Activated gamma-delta T cell (primary cell): ENCODE measurements at places on chromosomes 6 and 20.
A peak's percentile ranks its signal among the peaks of the same experiment; 100 is the strongest.

- DNase-seq, result no peak
These were observed 229.3 kb downstream of the CLIC5 start for GRCh38 chr6:45786355-45786781.

DNA sequence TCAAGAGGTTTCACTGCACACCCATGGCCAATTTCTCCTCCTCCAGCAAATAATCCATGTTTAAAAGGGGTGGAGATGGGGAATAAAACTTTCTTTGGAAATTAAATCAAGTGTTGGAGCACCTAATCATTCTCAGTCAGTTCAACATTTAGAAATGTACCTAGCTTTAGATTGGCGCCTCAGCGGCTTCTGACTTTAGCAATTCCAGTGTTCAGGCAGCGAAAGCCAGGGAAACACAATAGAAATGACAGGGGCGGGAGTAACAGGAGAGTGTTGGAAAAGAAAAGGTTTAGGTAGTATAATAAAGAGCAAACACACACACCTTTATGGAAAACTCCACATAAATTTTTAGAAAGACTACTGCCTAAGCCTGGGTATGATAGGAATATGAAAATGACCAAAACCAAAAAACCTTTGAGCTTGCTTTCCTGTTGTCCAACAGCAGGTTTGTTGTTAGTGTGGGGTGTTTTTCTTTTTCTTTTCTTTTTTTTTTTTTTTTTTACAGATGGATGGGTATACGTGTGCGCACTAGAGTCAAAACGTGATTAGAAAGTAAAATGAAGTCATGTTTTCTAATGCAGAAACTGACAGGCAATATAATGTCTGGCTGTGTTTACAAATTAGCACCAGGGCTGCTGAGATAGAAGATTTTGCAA lies 7.7 kb downstream of the TFAP2A start:
- DNase-seq, result no peak

DNA sequence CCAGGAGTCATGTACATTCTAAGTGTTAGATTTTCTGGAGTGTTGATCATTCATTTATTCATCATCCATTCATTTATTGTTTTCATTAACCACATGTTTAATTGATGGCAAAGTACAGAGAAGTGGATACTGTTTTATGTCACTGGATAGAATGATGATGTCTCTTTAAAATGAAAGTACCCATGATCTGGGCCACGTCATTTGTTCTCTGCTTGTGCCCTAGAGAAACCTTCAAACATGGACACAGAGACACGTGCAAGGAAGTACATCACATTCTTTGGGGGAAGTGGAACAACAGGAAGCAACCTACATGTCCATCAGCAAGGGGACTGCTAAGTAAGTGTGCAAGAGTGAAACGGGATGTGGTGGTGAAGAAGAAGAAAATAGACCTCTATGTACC lies 75.8 kb upstream of the TSHZ2 start:
- DNase-seq, result no peak

- no peak for DNase-seq
These were observed 699.7 kb downstream of the DOK5 start for GRCh38 chr20:55175081-55175480.

GRCh38 chr6:125182237-125183008 lies 28.9 kb downstream of the TPD52L1 start:
- DNase-seq, result no peak

- no peak for DNase-seq
These were observed 329.3 kb upstream of the RNF24 start for GRCh38 chr20:4344670-4345069.

- no peak for DNase-seq
These were observed 349.9 kb downstream of the ZFAND3 start for GRCh38 chr6:38169221-38169976.

GRCh38 chr6:36353411-36353915 lies 16.8 kb upstream of the BNIP5 start:
- no peak for DNase-seq

- no peak for DNase-seq
These were observed 408.5 kb upstream of the SULF2 start for GRCh38 chr20:48193627-48194425.

- no peak for DNase-seq
These were observed 421.8 kb upstream of the JARID2 start for GRCh38 chr6:14824060-14824459.

DNA sequence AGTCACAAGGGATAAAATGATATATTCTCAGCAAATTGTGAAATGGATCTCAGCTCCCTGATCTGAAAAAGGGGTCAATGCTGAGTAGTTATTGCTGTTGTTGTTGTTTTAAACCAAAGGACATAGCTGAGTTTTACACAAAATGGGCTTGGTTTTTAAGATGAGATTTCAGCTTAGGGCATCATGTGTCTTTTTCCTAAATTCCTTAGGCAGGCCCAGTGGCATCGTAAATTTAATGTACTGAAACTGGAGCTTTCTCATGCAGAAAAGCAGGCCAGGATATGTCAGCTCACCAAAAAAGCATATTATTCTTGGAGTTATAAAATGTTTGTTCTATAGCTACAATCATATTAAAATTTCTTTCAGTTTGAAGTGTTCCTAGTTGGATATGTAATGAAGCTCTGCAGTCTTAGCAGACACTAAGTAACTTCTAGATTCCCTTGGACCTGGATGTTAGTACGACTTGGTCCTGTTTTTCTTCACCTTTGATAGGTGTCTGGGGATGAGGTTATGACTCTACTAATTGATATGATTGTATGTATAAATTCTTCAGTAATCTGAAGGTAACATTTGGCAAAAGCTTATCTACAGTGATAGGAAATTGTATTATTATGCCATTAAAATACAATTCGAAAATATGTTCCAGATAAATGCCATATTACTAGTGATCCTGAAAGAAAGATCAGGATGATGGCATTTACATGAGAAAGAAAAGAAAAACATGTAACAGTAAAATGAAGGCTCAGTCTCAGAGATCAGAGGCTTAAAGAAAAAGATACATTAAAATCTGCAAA lies 663.3 kb downstream of the RFPL4B start:
- no peak for DNase-seq

DNA sequence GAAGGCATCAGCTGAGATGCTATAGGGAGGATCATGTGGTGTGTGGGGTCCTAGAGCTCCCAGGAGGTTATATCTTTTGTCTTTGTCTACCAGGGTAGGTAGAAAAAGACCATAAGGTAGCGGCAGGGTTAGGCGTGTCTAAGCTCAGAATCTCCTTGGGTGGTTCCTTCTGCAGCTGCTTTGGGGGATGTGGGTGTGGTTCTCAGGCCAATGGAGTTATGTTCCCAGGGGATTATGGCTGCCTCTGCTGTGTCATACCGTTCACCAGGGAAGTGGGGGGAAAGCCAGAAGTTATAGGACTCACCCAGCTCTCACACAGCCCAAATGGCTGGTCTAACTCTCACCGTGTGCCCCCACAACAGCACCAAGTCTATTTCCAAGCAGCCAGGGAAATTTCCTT lies 107.4 kb upstream of the ADGRB3 start:
- DNase-seq, result no peak

- no peak for DNase-seq
These were observed 589.3 kb downstream of the TFAP2A start for GRCh38 chr6:9825526-9825925.

- DNase-seq, result no peak
These were observed 1.1 kb upstream of the ULBP1 start for GRCh38 chr6:149962461-149963211.

DNA sequence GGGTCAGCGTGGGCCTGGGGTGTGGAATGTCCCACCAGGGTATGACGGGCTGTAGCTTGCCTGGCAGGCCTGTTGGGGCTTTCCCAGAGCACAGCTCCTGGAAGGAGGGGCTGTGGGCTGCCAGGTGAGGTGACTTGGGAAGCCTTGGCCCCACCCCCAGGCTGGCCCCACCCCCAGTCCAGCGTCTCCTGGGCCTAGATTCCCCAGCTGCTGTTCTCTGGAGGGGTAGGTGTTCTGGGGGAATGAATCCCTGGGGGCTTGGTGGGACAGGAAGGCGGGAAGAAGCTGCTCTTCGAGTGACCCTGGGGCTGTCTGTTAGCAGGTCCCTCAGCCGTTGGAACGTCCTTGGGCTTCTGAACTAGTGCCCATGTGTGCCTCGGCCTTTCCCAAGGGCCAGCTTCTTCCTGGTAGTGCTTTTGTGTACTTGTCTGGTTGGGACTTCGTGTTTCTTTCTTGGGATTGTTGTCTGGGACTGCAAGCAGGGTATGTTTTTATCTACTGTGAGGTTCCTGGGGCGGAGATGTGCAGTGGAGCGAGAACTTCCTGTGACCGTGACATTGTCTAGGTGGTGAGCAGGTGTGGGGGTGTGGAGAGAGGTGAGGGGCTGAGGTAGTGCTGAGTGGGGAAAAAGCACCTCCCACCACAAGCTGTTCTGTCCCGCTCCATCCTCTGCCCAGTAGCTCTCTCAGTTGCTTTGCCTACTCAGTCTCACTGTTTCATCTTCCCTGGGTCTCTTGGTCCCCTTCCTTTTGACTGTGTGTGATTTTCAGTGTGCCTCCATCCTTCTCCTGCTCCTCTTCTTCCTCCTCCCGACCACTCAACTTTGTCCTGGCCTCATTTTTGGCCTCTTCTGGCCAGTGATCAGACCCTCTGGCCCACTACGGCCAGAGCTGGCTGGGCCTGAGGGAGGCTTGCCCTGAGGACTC lies 1.3 kb upstream of the DDR1 start:
- DNase-seq, result no peak

DNA sequence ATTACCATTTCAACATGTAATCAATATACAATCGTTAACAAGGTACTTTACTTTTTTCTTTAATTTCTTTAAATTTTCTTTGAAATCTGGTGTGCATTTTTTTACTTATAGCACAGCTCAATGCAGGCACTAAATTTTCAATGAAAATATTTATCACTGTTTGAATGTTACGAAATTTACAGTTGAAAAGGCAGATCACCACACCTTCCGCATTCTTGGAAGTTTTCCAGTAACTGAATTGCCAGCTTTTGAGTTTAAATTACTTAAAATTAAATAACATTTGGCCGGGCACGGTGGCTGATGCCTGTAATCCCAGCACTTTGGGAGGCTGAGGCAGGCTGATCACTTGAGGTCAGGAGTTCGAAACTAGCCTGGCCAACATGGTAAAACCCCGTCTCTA lies 309.9 kb downstream of the BMP7 start:
- DNase-seq, result no peak

DNA sequence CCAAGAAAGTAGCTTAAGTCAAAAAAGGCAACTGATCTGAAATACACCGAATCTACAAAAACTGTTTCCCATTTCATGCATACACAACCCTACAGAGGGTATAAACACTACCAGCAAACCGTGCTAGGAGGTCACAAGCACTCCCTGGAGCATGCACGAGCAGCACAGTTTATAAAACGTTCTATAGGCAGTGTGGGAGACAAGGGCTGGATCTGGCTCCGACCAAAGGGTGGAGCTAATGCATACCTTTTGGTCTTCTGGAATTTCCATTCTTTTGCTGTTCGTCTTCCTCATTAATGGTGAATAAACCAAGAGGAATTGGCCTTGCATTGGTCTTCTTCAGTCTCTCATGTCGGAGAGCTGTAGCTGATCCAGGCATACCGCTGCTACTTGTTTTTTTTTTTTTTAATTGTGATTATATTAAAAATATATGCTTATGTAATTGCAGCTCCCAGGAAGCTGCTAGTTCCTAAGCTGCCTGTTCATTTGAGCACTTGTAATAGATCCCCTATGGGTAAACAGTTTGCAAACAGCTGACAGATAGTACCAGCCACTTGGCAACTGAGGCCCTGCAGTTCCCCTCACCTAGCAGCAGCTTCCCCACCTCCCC lies 24.5 kb downstream of the MAP7 start:
- no peak for DNase-seq

GRCh38 chr20:53336892-53337291 lies 256.7 kb downstream of the ZNF217 start:
- DNase-seq, result no peak

DNA sequence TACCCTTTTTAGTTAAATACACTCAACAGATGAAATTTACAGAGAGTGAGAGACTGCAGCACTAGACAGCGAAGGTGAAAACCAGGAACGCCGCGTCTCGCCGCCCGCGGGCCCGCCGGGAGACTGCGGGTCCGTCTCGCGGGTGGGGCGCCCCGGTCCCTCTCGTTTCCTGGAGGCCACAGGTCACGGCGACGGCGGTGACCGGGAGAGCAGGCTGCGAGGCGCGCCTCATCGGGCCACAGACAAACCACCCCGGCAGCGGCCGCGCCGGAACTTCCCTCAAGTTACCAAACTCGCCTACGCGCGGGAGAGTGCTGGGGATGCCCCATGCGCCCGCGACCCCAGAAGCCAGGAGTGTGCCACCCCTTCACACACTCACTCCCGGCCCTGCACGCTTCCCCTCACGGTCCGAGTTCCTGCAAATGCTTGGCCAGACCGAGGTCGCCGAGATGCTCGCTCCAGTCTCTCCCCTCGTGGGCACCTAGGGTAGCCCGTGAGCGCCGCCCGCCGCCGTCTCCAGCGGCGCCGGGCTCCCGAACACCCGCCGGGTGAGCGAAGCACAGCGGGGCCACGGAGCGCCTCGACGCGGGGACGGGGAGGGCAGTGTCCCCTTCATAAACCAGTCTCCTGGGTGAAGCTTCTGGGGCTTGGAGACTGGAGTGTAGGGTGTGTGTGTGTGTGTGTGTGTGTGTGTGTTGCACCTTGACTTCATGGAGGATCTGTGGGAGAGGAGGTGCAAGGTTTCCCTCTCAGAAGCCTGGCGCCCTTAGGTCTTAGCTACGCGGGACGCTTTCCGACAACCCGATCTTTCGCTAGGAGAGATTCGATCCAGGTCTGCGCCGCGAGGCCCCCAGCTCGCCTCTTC lies 1.4 kb downstream of the BACH2 start:
- DNase-seq, result peak; percentile 68

DNA sequence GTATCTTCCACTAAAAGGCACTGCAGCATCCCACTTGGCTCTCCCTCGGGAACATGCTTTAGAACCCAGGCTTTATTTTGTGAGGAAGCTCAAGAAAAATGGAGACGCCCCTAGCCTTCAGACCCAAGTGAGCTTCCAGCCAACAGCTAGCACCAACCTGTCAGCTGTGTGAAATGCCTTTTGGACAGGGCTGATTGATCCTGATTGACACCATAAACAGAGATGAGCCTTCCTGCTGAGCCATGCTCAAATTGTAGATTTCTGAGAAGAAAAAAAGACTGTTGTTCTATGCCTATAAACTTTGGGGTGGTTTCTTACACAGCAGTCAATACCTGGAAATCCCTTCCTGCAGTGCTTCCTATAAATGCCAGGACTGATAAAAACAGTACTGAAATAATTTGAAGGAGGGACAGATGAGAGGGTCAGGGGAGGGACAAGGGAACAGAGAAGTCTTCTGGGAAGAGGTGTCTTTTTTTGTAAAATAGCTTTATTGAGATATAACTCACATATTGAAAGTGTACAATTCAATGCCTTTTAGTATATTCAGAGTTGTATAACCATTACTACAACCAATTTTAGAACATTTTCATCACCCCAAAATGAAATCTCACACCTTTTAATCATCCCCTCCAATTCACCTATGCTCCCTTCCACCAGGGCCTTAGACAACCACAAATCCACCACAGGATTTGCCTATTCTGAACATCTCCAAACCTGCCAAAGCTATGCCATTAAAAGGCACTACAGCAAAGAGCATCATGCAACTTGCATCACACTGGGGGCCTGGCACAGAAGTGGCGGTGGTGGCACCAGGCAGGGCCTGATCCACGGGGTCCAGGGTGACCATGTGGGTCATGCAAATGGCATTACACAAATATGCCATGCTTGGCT lies 2.7 kb upstream of the STK4 start:
- no peak for DNase-seq

GRCh38 chr6:125899726-125900182 lies 56.8 kb upstream of the HINT3 start:
- no peak for DNase-seq
